ENCODE measurements at places on chromosomes 16 and 17.

GRCh38 chr16:66205287-66206231 lies 160.9 kb upstream of the CDH5 start:
- no peak for DNase-seq

DNA sequence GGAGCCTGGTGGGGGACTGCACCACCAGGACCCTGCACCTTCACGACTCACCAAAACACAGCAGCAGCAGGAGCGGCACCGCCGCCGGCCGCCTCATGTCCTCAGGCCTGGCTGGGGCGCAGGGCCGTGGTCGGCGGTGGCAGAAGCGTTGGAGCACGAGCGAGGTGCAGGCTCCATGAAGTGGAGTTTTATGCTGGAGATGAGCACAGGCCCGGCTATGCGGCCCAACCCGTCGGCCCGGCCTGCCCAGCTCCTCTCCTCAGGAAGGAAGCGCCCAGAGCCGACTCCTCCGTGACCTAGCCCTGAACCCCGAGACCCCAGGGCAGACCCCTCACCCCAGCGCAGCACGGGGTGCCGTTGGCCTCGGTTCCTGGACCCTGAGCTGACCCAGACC lies at the start of gene PRSS27:
TSS of gene PRSS27 (minus strand) at position 161 of the 394 bp plus-strand sequence. CDS start at position 97, 64 bp downstream.
- peak; percentile 75 for DNase-seq

DNA sequence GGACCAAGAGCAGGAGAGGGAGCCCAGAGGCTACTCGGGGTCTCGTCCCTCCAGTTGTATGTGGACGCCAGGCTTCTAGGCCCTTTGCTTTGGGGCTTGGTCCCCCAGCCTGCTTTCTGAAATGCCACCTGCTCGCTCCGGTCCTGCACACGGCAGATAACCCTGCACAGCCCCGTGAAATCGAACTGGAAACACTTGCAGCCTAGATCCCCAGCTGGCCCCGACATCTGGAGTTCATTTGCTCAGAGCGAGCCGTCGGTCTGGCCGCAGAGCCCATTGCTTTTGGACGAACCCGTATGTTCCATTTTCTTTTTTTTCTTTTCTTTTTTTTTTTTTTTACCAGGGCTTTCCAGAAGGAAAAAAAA lies 22.9 kb downstream of the C1QTNF1 start:
- DNase-seq = no peak

GRCh38 chr16:72380283-72380682 lies 208.3 kb upstream of the PMFBP1 start:
- DNase-seq = no peak

- no peak for DNase-seq
These were observed 112.1 kb upstream of the FOXF1 start for GRCh38 chr16:86398201-86398600.

GRCh38 chr17:42694524-42694923 lies 12.2 kb downstream of the CNTNAP1 start:
- DNase-seq = no peak

DNA sequence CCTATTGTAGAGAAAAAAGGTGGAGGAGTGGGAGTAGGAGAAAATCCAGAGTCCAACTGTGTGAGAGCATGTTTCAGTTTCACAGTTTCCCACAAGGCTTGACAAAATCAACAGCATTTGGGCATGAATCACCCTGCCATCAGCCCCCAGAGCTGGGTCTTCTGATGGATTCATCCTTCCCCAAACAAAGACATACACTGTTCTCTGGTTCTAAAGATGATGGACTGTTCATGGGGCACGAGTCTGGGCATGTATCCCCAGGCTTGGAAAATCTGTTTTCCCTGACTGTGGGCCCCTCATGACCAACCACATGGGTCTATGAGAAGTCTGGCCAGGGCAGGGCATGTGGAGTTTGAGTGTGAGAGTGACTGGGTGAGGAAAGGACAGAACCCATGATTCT lies 210.4 kb upstream of the IRX5 start:
- DNase-seq = no peak

- no peak for DNase-seq
These were observed 16.3 kb downstream of the NACA2 start for GRCh38 chr17:61574542-61575351.

DNA sequence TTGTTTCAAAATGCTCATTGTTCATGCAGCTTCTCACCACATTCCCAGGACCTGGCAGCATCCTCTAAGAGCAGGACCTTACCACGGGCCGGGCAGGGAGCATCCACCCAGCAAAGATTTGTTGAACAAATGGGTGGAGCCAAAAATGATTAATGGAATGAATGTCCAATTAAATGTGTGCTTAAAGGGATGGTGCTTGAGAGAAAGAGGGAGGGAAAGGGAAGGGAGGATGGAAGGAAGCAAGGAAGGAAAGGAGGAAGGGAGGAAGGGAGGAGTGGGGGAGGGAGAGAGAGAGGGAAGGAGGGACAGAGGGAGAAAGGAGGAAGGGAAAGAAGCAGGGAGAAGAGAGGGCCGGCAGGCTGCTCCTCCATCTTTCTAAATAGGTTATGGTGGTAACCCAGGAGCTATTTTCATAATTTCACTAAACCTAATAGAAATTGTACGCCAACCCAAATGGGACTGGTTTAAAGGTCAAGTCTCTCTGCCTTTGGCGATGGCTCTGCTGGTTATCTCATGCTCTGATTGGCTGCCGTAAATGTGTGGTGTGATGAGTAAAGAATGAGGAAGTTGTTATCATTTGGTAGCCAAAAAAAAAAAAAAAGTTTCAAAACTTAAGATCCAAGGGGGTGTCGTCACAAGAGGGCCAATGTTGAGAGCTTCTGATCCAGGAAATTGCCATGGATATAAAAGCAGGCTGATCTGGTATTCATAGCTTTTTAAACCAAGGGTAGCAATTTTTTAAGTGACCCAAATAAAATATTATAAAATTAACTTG lies 126.7 kb upstream of the FOXF1 start:
- no peak for DNase-seq

GRCh38 chr16:80554033-80554432 lies 13.2 kb downstream of the DYNLRB2 start:
- DNase-seq = no peak

DNA sequence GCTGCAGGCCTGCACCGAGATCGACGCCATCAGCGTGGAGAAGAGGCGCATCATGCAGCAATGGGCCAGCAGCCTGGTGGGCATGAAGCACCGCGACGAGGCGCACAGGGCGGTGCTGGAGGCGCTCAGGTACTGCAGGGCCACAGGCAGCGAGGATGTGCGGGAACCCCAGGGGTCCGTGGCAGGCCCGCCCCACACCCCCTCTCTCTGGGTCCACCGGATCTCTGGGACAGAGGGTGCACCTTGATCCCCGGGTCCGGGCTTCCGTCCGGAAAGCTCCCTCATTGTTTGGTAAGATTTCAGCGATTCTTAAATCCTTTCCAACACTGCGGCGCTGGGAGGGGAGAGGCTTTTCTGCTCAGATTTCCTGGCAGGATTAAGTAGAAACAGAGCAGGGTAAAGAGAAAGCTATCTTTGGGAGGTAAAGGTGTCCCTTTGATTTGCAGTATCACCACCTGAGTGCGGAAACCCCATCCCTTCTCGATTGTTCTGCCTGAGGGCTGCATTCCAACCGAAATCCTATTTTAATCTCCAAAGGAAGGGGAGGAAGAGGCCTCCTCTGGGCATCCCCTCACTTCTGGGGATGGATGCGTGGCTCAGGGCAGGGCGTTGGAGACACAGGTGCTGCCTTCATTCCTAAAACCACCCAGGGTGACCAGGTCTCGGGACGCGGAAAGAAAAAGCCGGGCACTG lies 29.2 kb downstream of the CCDC40 start:
- no peak for DNase-seq

DNA sequence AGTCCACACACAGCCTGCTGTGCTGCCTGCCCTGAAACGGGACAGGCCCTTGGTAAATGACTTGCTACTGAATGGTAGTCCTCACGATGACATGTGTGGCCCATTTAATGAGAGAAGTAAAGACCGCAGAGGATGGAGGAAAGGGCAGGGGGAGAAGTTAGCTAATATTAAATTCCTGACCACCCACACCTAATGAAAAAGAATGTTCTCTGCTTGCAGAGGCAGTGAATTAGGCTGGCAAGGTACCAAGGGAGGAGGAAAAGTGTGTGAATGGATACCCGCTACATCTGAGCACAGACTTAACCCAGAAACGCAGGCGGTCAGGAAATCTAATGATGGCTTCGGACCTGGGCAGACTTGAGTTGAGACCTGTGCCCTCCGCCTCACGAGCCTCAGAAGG lies 141.2 kb downstream of the PRKCA start:
- DNase-seq = no peak

- no peak for DNase-seq
These were observed 40.8 kb downstream of the RNF157 start for GRCh38 chr17:76199469-76199868.

GRCh38 chr17:80397686-80398085 lies 17.3 kb upstream of the ENDOV start:
- no peak for DNase-seq

DNA sequence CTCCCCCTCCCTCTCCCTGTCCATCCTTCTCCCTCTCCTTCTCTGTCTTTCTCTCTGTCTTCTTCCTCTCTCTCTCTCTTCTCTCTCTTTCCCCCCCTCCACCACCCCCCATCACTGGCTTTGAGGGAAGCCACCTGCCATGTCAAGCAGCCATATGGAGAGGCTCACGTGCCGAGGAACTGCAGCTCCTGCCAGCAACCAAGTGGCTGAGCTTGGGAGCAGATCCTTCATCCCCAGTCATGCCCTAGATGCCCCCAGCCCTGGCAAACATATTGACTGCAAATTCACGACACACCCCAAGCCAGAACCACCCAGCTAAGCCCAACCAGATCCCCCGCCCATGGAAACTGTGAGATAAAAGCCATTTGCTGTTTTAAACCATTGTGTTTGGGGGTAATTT lies 40.9 kb upstream of the RBFOX3 start:
- DNase-seq = no peak

- DNase-seq = peak; percentile 68
These were observed 13.7 kb upstream of the LGALS3BP start for GRCh38 chr17:78993241-78993956.

DNA sequence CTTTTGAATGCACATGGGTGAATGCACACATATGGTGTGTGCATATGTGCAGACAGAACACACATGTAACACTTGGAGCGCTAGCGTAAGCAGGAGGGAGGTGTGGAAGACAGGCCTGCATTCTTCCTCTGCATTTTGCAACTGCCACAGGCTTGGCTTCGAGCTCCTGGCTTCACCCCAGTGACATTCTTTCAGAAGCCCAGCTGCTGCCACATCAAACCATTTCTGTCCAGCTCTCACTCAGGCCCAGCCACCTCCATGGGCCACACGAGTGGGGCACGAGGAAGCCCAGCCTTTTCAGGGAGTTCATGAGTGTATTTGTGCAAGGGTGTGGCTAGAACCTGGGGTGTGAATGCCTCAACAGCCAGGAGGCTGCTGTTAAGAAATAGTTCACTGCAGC lies 18.8 kb downstream of the LGALS3BP start:
- no peak for DNase-seq

DNA sequence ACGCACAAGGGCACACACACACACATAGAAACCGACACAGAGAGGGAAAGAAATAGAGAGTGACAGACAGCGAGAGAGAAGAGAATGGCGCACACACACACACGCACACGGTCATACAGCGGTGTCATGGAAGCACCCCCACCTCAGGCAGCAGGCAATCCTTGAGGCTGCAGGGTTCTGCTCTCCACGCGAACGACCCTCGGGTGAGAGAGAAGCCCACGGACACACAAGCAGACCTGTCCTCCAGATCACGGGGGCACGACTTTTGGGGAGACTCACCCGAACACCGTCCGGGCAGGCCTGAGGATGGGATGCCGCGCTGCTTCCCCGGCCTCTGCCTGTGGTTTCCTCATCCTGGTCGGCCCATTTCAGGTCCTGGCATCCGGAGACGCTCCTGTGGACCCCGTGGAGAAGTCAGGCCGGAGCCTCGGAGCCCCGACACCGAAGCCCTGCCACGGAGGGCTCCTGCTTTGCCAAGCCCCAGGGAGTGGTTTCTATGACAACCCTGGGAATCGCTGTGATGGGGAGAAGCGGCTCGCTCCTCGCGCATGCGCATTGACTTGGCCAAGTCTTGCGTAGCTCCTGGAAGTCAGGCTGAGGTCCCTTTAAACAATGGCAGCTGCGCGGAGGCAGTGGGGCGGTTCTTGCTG lies 118.2 kb upstream of the KCNJ18 start:
- no peak for DNase-seq

DNA sequence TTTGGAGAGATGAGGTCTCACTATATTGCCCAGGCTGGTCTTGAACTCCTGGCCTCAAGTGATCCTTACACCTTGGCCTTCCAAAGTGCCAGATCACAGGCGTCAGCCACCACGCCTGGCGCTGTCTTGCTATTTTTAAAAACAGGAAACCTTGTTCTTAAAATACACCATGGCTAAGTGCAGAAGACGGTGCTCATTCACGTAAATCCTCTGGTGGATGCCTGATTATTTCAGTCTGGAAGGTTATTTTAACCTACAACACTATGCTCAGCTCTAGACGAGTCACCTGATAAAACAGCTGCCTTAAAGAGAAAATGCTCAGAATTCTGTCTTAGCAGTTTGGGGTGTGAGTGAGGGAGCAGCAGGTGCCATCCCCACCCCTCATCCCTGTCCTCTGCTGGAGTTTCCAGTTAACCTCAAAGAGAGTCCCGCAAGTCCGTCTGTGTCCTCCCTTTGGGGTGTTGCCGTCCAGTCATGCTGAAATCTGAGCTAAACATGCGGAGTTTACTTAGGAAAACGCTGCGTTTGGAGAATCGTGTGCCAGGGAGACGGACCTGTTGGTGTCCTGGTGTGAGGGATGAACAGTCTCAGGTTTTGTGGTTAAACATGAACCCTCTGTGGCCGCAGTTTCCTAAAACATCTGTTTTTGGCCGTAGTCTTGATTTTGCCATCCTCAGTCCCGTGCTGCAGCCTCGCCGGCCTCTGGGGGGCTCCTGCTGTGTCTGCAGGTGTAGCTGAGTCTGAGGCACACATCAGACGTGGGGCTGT lies 17.1 kb downstream of the SPG7 start:
- DNase-seq = no peak

DNA sequence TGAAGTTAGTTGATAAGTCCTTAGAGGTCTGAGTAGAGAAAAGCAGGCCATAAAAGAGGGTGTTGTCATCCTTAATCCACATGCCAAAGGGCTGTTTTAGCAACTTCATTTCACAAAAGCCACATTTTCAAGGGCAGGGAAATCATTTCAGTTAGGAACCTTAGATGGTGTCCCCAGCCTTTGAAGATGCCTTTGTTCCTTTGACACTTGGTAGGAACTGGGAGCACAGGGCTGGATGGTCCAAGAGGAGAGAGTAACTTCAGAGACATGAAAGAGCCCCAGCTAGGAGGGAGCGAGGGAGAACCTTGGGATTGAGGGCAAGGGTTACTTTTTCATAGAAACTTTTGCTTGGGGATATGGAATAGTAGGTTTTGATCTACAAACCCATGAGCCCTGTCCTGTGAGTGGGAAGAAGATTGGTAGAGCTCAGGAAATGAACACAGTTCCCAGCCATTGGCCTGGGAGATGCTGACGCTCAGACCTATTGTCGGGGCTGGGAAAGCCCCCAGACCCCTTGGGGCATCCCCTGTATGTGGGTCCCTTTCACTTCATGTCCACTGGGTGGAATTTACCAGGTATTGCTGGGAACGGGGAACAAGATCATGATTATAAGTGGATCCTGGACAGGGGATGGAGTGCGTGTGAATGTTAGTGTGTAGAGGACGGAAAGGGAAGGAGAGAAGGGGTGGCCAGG lies 18.9 kb downstream of the MSI2 start:
- no peak for DNase-seq

Data from T47D (cell line).